ENCODE measurements at places on chromosomes 4 and X.

DNA sequence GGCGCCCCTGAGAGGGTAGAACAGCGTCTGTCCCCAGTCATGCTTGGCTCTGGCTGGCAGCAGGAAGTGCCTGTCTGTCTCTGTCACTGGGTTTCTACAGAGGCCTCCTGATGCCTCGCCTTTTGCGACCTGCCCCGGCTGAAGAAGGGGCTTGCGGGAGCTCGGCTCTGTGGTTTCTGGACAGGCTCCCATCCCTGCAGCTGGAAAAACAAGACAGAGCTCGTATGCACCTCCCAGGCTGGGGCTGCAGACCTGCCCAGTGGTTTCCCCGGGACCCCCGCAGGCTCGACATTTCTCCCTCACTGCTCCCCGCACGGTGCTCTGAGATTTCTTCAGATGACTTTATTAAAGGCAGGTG is 57.0 kb upstream of the SORCS2 start:
- DNase-seq, result no peak

- DNase-seq, result no peak
Measured at GRCh38 chr4:104930298-104930697, 216.4 kb upstream of the TET2 start.

DNA sequence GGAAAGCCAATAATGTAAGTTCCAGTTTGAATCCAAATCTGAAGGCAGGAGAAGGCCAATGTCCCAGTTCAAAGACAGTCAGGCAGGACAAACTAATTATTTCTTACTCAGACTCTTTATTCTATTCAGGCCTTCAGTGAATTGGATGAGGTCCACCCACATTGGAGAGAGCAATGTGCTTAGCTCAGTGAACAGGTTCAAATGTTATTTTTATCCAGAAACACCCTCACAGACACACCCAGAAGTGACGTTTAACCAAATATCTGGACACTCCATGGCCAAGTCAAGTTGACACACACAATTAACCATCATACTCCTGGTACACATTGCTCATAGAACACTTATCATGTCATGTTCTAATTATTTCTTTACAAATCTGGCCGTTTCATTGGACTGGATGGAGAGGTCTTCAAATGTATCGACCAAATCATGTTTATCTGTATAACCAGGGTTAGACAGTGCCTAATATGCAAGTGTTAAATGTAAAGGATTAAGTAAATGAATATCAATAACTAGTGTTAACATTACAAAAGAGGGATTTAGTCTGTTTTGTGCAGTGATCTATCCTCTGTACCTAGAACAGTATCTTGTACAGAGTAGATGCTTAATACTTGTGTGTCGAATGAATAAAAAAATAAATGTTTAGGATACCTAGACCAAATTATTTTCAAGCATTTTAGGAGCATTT is 27.1 kb upstream of the XK start:
- DNase-seq, result no peak

DNA sequence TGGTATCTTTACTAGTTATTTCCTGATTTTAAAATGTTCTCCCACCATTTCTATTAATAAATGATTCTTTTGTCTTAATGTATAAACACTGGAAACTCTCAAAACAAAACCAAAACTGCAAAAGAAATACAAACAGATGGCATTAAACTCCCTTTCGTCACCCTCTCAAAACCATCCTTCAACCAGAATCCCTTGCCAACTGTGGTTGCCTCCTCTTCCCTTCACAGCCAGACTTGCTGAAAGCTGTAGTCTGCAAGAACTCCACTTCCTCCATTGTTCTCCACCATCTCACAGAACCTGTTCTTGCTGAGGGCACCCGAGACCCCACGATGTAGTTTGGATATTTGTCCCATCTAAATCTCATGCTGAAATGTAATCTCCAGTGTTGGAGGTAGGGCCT is 96.5 kb downstream of the WWC2 start:
- DNase-seq, result no peak

GRCh38 chr4:16443504-16444088 is 217.3 kb upstream of the TAPT1 start:
- DNase-seq, result no peak

DNA sequence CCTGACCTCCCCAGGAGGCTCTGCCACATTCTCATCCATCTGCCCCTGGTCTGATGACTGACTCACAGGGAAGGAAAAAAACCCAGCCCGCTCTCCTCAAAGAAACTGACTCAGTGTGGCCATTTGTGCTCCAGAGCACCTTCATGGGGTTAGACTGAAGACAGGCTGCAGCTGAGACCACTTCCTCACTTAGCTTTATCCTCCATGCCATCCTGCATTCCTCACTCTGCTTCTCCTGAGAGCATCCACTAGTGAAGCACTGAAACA is 35.9 kb upstream of the HPSE start:
- no peak for DNase-seq

DNA sequence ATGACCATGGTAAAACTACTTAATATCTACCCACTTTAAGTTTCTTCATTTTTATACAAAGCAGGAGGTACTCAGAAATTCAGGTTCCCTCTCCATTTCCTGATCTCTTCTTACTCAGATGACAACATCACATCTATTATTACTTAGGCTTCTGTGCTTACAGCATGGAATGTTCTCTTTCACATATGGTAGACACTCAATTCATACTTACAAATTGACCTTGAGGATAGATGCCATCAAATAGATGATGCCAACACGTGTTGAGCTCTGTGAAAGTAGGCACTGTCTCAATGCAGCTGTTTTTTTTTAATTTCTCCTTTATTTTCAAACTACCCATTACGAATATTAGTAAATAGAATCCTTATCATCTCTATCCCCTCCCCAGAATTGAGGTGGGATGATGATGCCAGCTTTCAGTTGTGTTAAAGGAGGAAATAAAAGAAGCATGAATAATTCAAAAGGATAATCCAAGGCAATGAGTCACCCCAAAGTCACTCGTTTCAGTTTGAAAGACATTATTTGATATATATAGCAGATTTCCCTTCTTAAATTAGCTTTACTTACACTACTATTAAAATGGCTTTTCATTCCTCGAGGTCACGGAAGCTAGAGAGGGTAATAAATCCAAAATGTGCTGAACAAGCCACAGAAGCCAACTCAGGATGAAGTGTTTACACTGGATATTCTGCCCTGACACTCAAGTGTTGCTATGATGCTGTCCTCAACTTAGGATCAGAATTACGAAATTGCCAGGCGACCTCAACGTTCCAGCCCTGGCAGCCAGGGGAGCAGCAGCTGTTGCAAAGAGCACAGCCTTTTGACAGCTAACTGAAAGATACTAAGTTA is 124.2 kb upstream of the EOLA2 start:
- DNase-seq, result peak; percentile 9

DNA sequence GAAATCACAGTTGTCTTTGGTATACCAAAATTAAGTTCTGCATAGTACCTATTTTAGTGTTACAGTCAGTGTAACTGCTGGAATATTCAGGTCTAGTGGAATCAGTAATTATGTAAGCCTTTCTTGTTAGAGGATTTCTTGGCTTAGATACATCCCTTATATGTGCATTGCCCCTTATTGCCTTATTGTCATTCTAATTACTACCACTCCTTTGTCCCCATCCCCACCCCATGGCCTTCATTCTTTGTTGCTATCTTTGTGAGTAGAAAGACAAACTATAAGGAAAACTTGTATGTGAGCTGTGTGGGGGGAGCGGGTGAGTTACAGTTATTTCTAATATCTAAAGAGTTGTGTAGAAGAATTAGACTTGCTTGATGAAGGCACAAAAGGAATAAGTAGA is 36.9 kb upstream of the RPA4 start:
- no peak for DNase-seq
